ENCODE measurements at places on chromosomes 5 and 9.

- no peak overlapping the region for H3K27ac ChIP-seq
- no peaks in the 10 kb centered on the region for H3K36me3 ChIP-seq
- no peaks in the 10 kb centered on the region for H3K27me3 ChIP-seq
- no peak overlapping the region for H3K4me3 ChIP-seq
These were observed 192.6 kb downstream of the TLE4 start for GRCh38 chr9:79764374-79764773.

GRCh38 chr9:117722108-117722761 is 18.0 kb downstream of the TLR4 start:
- H3K36me3 ChIP-seq = no peaks in the 10 kb centered on the region
- H3K4me1 ChIP-seq = peaks cover 100% of the 10 kb centered on the region
- no peaks in the 10 kb centered on the region for H3K27me3 ChIP-seq
- H3K4me3 ChIP-seq = no peak overlapping the region

DNA sequence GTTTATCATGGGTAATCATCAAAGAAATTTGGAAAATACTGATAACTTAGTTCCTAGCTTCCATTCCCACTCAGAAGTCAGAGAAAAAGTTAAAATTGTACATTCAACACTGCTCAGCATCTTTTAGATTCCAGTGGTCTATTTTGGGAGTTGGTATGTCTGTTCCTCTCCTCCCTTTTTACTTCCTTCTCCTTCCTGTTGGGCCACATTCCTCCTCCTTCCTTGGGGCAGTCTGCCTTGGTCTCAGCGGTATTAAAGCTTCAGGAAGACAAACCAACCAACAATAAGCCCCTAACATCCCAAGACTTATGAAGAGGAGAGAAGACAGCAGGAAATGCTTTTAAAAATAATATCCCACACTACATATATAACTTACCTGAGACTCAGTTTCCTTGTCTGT is 49.9 kb upstream of the SSBP2 start:
- no peak for DNase-seq
- H3K27ac ChIP-seq = no peak overlapping the region
- no peaks in the 10 kb centered on the region for H3K27me3 ChIP-seq
- no peak overlapping the region for H3K4me3 ChIP-seq

- DNase-seq = no peak
- H3K4me3 ChIP-seq = no peak overlapping the region
- H3K27ac ChIP-seq = no peak overlapping the region
- no peaks in the 10 kb centered on the region for H3K27me3 ChIP-seq
- no peaks in the 10 kb centered on the region for H3K4me1 ChIP-seq
These were observed 246.5 kb downstream of the PTPRD start for GRCh38 chr9:10366171-10366779.

DNA sequence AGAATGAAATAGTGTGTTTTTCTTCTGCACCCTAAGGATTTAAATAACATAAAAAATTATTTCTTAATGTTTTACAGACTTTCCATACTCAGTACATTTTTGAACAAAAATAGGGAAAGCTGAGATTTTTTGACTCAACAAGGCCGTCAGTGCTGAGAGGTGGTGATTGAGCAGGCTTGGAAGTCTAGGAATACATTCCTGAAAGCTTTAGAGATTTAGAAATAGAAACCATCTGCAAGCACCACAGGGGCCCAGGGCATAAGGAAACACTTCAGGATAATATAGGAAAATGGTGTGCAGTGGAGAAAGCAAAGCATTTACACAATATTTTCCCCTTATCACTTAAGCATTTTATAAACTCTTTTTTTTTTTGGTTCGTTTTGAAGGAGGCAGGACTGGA is 5.2 kb downstream of the BASP1 start:
- H3K4me3 ChIP-seq = no peak overlapping the region
- no peak overlapping the region for H3K27ac ChIP-seq
- H3K4me1 ChIP-seq = peaks cover 14% of the 10 kb centered on the region
- H3K36me3 ChIP-seq = no peaks in the 10 kb centered on the region
- no peaks in the 10 kb centered on the region for H3K27me3 ChIP-seq
- no peak for DNase-seq

DNA sequence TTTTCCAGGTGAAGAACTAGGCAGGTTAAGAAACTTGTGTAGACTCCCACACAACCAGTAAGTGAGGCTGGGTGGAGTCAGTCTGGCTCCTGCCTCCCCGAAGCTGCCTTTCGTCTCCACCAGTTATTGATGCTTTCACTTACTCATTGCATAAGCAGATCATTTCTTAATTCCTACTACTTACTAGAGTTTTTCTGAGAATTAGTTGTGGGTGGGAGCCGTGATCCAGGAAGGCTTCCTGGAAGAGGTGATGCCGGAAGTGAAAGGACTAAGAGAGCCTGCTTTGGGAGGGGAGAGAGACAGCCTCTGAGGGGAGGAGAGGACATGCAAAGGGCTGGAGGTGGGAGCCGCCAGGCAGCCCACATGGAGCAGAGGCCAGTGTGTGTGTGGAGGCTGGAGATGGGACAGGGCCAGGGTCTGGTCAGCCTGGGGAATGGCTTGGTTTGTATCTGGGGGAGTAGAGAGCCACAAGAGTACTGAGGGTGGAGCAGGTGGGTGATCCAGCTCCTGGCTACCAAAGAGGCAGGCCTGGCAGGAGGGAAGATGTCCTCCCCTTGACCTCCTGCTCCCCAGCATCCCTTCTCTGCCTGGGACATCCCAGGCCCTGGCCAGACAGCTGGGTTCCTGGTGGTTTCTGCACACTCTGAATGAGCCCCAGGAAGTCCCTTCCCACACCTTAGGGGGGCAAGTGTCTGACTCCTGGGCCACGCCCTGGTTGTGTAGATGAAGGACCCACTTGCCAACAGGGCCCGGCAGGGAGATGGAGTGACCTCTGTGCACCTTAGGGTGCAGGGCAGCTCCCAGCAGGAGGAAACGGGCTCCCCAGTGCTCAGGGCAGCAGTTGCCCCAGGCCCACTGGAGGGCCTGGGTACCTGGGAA is 12.2 kb upstream of the CARD19 start:
- H3K27me3 ChIP-seq = no peaks in the 10 kb centered on the region
- H3K4me1 ChIP-seq = peaks cover 23% of the 10 kb centered on the region
- peak overlapping the region; percentile 45 for H3K27ac ChIP-seq
- H3K4me3 ChIP-seq = no peak overlapping the region

DNA sequence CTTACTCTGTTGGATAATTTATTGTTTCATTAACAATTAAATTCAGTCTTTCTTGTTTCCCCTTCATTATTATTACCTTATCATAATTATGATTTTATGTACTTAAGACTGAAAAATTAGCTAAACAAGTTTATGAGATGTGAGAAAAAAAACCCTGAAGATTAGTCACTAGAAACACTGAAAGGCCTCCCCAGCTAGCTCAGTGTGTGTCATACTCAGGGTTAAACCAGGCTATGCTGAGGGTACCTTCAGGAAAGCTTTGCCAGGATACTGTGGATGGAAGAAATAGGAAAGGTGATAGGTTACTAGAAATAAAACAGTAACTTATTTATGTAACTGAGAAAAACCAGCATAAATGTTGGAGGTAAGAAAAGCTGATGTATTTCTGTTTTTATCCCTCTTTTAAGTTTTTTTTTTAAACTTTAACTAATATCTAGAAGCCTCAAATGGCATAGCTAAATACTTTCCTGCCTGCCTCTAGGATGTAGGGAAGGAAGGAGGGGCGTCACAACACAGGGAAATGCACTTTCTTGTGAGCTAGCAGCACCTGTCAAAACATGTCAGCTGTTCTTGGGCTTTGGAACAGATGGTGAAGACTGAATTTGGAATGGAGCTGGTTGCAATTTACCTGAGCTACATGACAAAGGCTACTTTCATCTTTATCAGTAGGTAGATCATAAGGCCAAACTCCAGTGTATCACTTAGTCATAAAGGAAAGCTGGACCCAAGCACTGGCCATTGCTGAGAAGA is 24.2 kb downstream of the NMRK1 start:
- no peaks in the 10 kb centered on the region for H3K27me3 ChIP-seq
- no peak overlapping the region for H3K4me3 ChIP-seq
- DNase-seq = no peak

DNA sequence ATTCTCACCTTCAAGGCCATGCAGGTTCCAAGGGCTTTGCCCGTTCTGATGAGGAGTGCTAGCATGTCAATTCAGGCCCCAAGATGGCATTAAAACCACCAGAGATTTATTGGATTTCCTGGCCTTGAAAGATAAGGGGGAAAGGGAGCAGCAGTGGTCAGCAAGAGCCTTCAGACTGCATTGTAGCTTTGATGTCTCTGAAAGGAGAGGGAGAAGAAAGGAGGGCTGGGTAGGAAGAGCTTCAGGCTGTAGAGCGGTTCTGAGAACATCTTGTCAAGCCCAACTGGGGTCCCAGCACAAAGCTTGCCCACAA is 41.8 kb upstream of the FGF1 start:
- DNase-seq = no peak
- no peak overlapping the region for H3K4me3 ChIP-seq
- no peak overlapping the region for H3K27ac ChIP-seq
- H3K27me3 ChIP-seq = no peaks in the 10 kb centered on the region

DNA sequence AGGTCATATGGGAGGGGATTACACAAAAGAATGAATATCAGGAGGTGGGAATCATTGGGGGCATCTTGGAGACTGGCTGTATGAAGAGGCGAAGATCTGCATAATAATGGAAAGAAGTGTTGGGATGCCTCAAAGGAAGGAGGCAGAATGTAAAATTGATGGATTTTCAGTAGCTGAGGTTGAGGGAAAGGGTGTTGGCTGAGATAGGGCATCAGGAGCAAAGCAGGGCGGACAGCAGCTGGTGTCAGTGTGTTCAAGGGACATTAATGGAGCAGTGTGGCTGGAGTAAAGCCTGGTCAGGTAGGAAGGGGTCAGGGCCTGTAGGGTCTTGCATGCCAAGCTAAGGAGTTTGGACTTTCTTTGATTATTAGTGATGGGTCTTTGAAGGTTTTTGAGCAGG is 65.2 kb upstream of the TNFAIP8 start:
- no peaks in the 10 kb centered on the region for H3K36me3 ChIP-seq
- peak overlapping the region; percentile 8 for H3K27ac ChIP-seq
- H3K4me1 ChIP-seq = peaks cover 79% of the 10 kb centered on the region
- no peak overlapping the region for H3K4me3 ChIP-seq
- DNase-seq = no peak

- H3K36me3 ChIP-seq = no peaks in the 10 kb centered on the region
- H3K4me1 ChIP-seq = no peaks in the 10 kb centered on the region
- no peak overlapping the region for H3K27ac ChIP-seq
- no peak for DNase-seq
These were observed 413.6 kb upstream of the TNC start for GRCh38 chr9:115531410-115532125.

GRCh38 chr5:170601619-170602018 is 97.8 kb downstream of the KCNIP1 start:
- no peak for DNase-seq
- H3K27me3 ChIP-seq = peaks cover 17% of the 10 kb centered on the region
- no peak overlapping the region for H3K4me3 ChIP-seq
- H3K4me1 ChIP-seq = no peaks in the 10 kb centered on the region
- H3K36me3 ChIP-seq = no peaks in the 10 kb centered on the region

GRCh38 chr9:22446589-22446949 is at the start of gene DMRTA1:
DMRTA1 (plus strand) TSS chr9:22446824; CDS start chr9:22447066, 242 bp downstream.
- no peaks in the 10 kb centered on the region for H3K36me3 ChIP-seq
- no peak within 1 kb of the TSS for H3K27ac ChIP-seq
- no peak within 1 kb of the TSS for H3K4me3 ChIP-seq
- H3K27me3 ChIP-seq = peaks cover 47% of the 10 kb centered on the region
- peaks cover 10% of the 10 kb centered on the region for H3K4me1 ChIP-seq
- DNase-seq = no peak

DNA sequence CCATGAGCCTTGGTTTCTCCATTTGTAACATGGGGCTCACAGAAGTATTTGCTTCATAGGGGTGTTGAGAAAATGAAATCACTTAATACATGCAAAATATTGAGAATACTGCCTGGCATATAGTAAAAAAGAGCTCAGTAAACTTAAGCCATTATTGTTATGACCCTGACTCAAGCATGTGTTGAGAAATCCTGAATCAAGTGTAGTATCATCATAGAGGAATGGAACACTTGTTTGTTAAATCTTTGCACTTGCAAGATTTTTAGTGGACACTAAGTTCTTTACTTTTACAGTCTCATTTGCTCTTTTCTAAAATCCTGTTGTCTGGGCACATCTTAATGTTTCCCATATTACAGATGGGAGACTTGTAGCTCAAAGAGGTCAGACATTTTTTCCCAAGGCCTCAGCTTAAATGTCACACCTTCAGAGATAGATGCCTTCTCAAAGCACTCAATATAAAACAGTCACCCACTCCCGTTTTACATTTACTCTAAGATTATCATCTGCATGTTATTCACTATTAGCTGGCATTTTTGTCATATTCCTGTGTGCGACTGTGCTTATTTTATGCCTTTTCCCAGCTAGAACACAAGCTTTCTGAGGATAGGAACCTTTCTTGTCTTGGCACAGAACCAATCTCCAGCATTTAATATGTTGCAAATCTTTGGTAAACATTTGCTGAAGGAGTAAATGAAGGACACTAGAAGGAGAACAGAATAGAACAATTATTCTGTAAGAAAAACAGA is 250.0 kb upstream of the TNC start:
- DNase-seq = no peak
- no peak overlapping the region for H3K4me3 ChIP-seq
- H3K27ac ChIP-seq = no peak overlapping the region
- no peaks in the 10 kb centered on the region for H3K27me3 ChIP-seq
- H3K36me3 ChIP-seq = no peaks in the 10 kb centered on the region

GRCh38 chr9:92385953-92386352 is 18.4 kb downstream of the OGN start:
- H3K27me3 ChIP-seq = no peaks in the 10 kb centered on the region
- no peaks in the 10 kb centered on the region for H3K4me1 ChIP-seq
- no peak overlapping the region for H3K27ac ChIP-seq

- H3K4me3 ChIP-seq = no peak overlapping the region
- H3K27me3 ChIP-seq = no peaks in the 10 kb centered on the region
- no peak for DNase-seq
- no peaks in the 10 kb centered on the region for H3K36me3 ChIP-seq
- H3K4me1 ChIP-seq = no peaks in the 10 kb centered on the region
- no peak overlapping the region for H3K27ac ChIP-seq
These were observed 9.8 kb downstream of the LURAP1L start for GRCh38 chr9:12784461-12785259.

DNA sequence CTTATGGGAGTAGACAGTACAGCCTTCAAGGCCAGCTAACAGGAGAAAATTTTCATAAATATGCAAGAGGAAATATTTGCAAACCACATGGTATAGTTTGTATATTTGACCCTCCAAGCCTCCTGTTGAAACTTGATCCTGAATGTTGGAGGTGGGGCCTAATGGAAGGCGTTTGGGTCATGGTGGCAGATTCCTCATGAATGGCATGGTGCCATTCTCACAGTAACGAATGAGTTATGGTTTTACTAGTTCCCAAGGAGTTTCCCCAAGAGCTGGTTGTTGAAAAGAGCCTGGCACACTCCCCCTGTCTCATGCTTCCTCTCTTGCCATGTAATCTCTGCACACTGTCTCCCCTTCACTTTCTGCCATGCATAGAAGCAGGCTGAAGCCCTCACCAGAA is 3.3 kb upstream of the PAIP1 start:
- no peak overlapping the region for H3K4me3 ChIP-seq
- H3K27ac ChIP-seq = no peak overlapping the region
- H3K4me1 ChIP-seq = peaks cover 16% of the 10 kb centered on the region
- H3K36me3 ChIP-seq = no peaks in the 10 kb centered on the region
- no peak for DNase-seq
- H3K27me3 ChIP-seq = peaks cover 2% of the 10 kb centered on the region

- no peak for DNase-seq
- H3K27me3 ChIP-seq = no peaks in the 10 kb centered on the region
- H3K36me3 ChIP-seq = no peaks in the 10 kb centered on the region
- H3K4me1 ChIP-seq = no peaks in the 10 kb centered on the region
These were observed 282.5 kb downstream of the ICE1 start for GRCh38 chr5:5705010-5705409.

- H3K4me1 ChIP-seq = no peaks in the 10 kb centered on the region
- DNase-seq = peak; percentile 17
- H3K36me3 ChIP-seq = no peaks in the 10 kb centered on the region
- H3K27ac ChIP-seq = no peak overlapping the region
These were observed 216.2 kb upstream of the CLINT1 start for GRCh38 chr5:158074992-158075769.

Data from CD14-positive monocyte (primary cell).